ENCODE measurements at places on chromosomes 2 and 18. TPM values are rescaled to one million over a fixed set of nuclear protein-coding genes. Genes with fewer than 3 reads are reported as not detected.

Gene SULT1C4
- total RNA-seq = not detected

GRCh38 chr18:3246635-3247239 is 864 bp upstream of the MYL12A start:
- DNase-seq = peak; percentile 37

Gene HOXD12
- not detected for total RNA-seq

- DNase-seq = peak; percentile 14
These were observed 1.4 kb downstream of the RAB11FIP5 start for GRCh38 chr2:73111073-73112025.

All from activated T-cell treated with anti-CD3 and anti-CD28 coated beads, Interleukin-2, amount 50 U/mL, for 72 hours (primary cell).